ENCODE measurements at places on chromosomes 6 and 20. TPM values are rescaled to one million over a fixed set of nuclear protein-coding genes. Genes with fewer than 3 reads are reported as not detected.
A peak's percentile ranks its signal among the peaks of the same experiment; 100 is the strongest.

- H3K4me1 ChIP-seq, result peaks cover 61% of the 10 kb centered on the region
- no peak for DNase-seq
- H3K36me3 ChIP-seq, result no peaks in the 10 kb centered on the region
- H3K27me3 ChIP-seq, result peaks cover 12% of the 10 kb centered on the region
- peak overlapping the region; percentile 62 for H3K4me3 ChIP-seq
- H3K27ac ChIP-seq, result peak overlapping the region; percentile 77
These were observed 13.3 kb downstream of the GRM4 start for GRCh38 chr6:34132486-34133185.

DNA sequence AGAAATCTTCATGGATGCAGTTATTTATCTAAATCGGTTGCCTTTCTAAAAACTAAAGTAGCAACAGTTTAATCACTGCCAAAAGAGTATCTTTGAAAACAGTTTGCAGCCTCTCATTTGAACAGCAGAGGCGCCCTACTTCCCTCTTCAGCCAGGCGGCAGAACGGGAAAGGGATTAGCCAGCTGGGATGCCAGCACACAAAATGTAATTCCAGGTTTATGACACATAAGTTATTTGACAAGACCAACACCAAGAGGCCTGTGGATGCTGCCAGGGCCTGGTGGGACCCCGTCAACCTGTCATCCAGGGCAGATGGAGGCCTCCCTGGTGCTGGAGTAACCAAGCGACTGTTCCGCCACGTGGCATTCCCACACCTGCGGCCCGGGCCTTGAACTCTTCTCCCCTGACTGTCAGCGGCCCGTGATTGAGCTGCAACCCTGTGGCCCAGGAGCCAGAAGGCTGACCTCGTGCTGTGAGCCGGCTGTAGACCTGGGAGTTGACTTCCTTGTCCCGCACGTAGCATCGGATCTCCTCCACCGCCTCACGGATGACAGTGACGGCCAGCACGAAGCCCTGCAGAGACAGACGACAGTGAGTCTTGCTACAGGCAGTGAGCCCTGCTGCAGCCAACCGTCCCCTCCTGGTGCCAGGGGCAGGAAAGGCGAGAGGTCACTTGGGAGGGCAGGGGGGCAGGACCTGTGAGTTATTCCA is 55.5 kb downstream of the ATP9A start:
- peak; percentile 36 for DNase-seq
- H3K4me3 ChIP-seq, result no peak overlapping the region
- H3K4me1 ChIP-seq, result peaks cover 23% of the 10 kb centered on the region
- no peak overlapping the region for H3K27ac ChIP-seq

DNA sequence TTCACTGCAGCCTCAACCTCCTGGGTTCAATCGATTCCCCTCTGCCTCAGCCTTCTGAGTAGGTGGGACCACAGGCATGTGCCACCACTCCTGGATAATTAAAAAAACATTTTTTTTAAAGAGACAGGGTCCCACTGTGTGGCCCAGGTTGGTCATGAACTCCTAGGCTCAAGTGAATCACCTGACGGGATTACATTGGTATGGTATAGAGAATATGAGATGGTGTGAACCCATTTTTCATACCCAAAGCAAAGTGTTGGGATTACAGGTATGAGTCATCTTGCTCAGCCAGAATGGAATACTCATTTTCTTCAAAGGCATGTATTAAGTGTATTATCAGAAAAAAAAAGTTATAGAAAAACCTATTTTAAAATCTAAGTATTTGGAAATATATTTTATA is 114.2 kb downstream of the AHI1 start:
- no peak overlapping the region for H3K27ac ChIP-seq
- H3K4me1 ChIP-seq, result no peaks in the 10 kb centered on the region
- no peak for DNase-seq
- no peaks in the 10 kb centered on the region for H3K27me3 ChIP-seq
- H3K4me3 ChIP-seq, result no peak overlapping the region

DNA sequence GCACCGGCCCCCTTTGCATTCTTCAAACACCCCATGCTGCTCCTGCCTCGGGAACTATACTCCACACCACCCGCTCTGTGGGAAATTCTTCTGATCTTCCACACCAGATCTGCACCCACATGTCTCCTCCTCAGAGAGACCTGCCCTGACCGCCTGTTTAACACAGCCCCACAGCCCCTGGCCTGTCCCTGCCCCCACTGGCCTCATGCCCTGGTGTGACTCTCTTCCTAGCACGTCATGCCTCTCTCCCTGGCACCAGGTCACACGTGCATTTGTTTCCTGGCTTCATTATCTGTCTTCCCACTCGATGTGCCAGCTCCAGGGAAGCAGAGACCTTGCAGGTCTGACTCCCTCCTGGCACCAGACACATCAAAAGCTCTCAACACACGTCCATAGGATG is 79.6 kb downstream of the ANKRD60 start:
- H3K4me1 ChIP-seq, result peaks cover 4% of the 10 kb centered on the region
- no peak overlapping the region for H3K27ac ChIP-seq
- H3K36me3 ChIP-seq, result peaks cover 13% of the 10 kb centered on the region
- H3K4me3 ChIP-seq, result no peak overlapping the region
- DNase-seq, result no peak

DNA sequence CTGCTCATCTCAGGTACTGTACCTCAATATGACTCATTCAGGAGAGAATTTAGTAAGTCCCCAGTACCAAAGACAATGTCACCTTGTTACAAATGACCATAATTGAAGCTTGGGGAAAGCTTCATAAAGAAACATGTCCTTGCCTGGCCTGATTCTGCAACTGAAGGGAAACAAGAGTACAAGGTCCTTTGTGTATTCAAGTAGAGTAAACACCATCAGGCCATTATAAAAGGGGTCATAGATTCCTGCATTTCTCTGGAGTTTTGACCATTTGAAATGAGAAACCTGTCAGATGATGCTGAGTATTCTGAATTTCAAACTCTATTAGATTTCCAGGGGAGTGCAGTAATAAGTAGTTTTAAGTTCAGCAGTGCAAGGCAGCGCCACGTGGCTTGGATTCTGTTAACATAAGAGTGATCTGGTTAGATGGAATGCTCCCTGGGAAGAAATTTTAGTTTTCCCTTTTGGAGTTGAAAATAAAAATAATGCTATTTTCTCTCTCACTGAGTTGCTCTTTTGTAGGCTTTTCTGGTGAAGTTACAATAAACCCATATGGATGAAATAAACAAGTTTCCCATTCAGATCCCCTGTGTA is 1054.3 kb downstream of the EPHA7 start:
- no peaks in the 10 kb centered on the region for H3K36me3 ChIP-seq
- H3K4me1 ChIP-seq, result no peaks in the 10 kb centered on the region
- H3K4me3 ChIP-seq, result no peak overlapping the region

GRCh38 chr6:63888416-63888815 is 252.8 kb downstream of the PHF3 start:
- H3K4me1 ChIP-seq, result no peaks in the 10 kb centered on the region
- no peak overlapping the region for H3K27ac ChIP-seq
- DNase-seq, result no peak
- H3K27me3 ChIP-seq, result no peaks in the 10 kb centered on the region
- H3K4me3 ChIP-seq, result no peak overlapping the region

DNA sequence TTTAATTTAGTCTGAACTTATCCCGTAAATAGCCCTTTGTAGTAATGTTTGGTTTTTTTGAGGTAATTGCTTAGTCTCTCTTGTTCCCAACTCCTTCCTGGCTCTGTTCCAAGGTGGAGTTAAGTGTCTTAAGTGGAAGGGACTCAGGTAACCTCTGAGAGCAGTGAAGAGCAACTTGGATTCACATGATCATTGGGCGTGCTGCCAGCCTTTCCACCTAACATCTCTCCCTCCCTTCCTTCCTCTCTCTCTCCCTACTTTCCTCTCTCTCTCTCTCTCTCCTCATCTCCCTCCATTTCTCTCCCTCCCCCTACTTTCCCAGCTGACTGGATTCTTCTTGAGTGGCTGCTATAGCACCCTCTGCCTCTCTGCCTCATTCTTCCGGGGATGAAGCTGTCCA is 232.9 kb upstream of the SASH1 start:
- H3K4me3 ChIP-seq, result no peak overlapping the region
- H3K36me3 ChIP-seq, result no peaks in the 10 kb centered on the region
- no peak for DNase-seq
- peaks cover 1% of the 10 kb centered on the region for H3K27me3 ChIP-seq
- no peak overlapping the region for H3K27ac ChIP-seq

DNA sequence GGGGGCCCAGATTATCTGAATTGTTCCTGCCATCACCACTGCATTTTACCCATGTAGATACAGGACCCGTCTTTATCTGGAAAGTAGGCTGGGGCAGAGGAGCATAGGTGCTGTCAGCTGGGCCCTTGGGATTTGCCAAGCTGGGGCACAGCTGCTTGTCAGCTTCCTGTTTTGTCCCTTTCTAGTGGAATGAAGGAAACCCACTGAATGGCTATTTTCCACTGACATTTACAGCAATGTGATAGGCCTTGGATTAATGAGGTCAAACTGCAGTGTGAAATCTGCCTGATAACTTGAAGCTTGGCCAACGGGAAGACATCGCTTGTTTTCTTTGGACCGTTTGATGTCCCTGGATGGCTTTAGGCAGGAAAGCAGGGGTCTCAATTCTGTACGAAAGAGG is 6.7 kb downstream of the PPP1R16B start:
- H3K36me3 ChIP-seq, result no peaks in the 10 kb centered on the region
- H3K4me3 ChIP-seq, result no peak overlapping the region

DNA sequence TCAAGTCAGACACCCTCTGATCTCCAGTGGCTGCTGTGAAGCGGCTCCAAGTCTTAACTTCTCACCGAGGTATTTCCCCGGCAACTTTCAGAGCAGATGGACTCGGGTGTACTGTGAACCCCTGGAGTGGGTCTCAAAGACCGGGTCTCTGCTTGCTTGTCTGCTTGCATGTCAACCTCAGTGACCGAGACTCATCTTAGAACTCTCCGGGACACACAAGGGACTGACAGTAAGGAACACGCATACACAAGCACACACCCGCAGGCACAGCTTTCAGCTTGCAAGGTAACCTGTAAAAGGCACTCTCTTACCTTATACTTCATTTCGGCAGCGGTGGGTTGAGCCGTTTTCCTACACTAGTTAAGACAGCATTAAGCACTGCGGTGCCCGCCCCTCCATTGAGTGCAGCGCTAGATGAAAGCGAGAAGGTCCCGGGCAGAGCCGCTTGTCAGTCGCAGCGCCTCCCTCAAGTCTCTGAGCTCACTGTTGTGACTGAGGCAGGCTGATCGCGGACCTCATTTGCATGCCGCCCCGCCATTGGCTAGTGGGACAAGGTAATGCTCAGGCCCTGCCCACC is at the start of gene NEDD9:
Gene NEDD9, minus strand, starts transcription at position 476 of the 577 bp plus-strand sequence. Its CDS starts 153 bp downstream, at position 323.
- H3K27me3 ChIP-seq, result no peaks in the 10 kb centered on the region
- peaks cover 6% of the 10 kb centered on the region for H3K4me1 ChIP-seq
- peak within 1 kb of the TSS; percentile 86 for H3K4me3 ChIP-seq
- peak within 1 kb of the TSS; percentile 72 for H3K27ac ChIP-seq
- DNase-seq, result peak; percentile 90
- H3K36me3 ChIP-seq, result no peaks in the 10 kb centered on the region

GRCh38 chr20:59223182-59223601 is 59.6 kb downstream of the ZNF831 start:
- peaks cover 7% of the 10 kb centered on the region for H3K27me3 ChIP-seq
- peak overlapping the region; percentile 73 for H3K4me3 ChIP-seq
- DNase-seq, result peak; percentile 60
- peaks cover 14% of the 10 kb centered on the region for H3K4me1 ChIP-seq
- no peaks in the 10 kb centered on the region for H3K36me3 ChIP-seq

GRCh38 chr6:114581293-114581692 is 238.5 kb upstream of the HS3ST5 start:
- DNase-seq, result no peak
- H3K4me3 ChIP-seq, result no peak overlapping the region
- H3K27ac ChIP-seq, result no peak overlapping the region
- H3K27me3 ChIP-seq, result no peaks in the 10 kb centered on the region

DNA sequence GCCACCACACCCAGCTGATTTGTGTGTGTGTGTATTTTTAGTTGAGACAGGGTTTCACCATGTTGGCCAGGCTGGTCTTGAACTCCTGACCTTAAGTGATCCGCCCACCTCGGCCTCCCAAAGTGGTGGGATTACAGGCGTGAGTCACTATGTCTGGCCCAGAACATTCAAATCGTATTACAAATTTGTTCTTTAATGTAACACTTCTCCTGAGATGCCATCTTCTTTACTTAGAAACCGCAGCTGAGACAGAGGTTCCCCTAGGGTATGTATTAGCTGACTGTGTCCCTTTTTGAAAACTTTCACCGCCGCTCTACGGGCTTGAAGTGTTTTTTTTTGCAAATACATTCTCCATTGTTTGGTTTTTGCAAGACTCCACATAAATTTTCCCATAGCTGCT is 62.6 kb downstream of the TOX2 start:
- H3K36me3 ChIP-seq, result no peaks in the 10 kb centered on the region
- no peak overlapping the region for H3K27ac ChIP-seq
- H3K4me3 ChIP-seq, result no peak overlapping the region
- no peaks in the 10 kb centered on the region for H3K4me1 ChIP-seq
- H3K27me3 ChIP-seq, result peaks cover 1% of the 10 kb centered on the region

- DNase-seq, result peak; percentile 21
These were observed 4.2 kb downstream of the KCNB1 start for GRCh38 chr20:49478266-49478665.

- no peak for DNase-seq
- H3K4me1 ChIP-seq, result no peaks in the 10 kb centered on the region
- no peak overlapping the region for H3K4me3 ChIP-seq
- H3K27ac ChIP-seq, result no peak overlapping the region
- H3K36me3 ChIP-seq, result no peaks in the 10 kb centered on the region
These were observed 207.8 kb downstream of the BMP2 start for GRCh38 chr20:6975311-6975710.

DNA sequence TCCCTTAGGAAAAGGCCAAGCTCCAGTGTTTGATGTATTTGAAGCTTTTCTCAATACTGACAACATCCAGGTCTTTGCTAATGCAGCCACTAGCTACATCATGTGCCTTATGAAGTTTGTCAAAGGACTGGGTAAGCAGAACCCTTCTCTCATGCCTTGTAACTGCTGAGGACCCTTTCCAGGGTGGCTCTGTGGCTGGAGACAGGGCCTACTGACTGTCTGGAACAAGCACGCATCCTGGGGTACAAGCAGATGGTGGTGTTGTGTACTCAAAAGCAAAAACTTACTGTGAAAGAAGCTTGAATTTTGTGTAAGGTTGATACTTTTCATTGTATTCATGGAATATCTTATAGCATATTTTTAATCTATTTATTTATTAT is 69.0 kb upstream of the SMIM28 start:
- H3K27me3 ChIP-seq, result no peaks in the 10 kb centered on the region
- H3K4me3 ChIP-seq, result no peak overlapping the region
- H3K36me3 ChIP-seq, result no peaks in the 10 kb centered on the region
- no peak overlapping the region for H3K27ac ChIP-seq
- no peak for DNase-seq

DNA sequence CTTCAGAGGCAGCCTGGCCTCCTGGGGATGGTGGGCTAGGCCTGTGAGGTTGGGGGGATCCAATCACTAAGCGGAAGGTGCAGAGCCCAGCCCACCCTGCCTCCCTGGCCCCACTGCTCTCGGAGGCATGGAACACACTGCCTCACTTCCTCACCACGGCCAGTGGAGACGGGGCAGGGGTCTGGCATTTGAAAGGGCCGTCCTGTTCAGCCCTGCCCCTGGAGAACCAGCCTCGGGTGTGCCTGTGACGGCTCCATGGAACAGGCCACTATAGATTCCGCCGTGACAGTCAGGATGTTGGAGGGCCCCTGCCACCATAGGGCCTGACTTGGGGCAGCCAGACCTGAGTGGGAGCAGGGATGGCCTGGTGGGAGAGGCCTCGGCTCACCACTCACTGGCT is 110.2 kb downstream of the DACT2 start:
- no peak for DNase-seq
- no peak overlapping the region for H3K27ac ChIP-seq
- H3K27me3 ChIP-seq, result peaks cover 10% of the 10 kb centered on the region
- no peak overlapping the region for H3K4me3 ChIP-seq

The SLC12A5 gene
- 10.4 TPM for total RNA-seq

The SYNCRIP gene
- 93.6 TPM for total RNA-seq

The CCN6 gene
- not detected for total RNA-seq

The GHRH gene
- total RNA-seq, result not detected
